Stimulated activated CD4-positive, alpha-beta T cell treated with anti-CD3 and anti-CD28 coated beads, TNF-alpha, amount 100 ng/mL, for 4 hours (primary cell): ENCODE measurements at places on chromosomes 2 and 18.

DNA sequence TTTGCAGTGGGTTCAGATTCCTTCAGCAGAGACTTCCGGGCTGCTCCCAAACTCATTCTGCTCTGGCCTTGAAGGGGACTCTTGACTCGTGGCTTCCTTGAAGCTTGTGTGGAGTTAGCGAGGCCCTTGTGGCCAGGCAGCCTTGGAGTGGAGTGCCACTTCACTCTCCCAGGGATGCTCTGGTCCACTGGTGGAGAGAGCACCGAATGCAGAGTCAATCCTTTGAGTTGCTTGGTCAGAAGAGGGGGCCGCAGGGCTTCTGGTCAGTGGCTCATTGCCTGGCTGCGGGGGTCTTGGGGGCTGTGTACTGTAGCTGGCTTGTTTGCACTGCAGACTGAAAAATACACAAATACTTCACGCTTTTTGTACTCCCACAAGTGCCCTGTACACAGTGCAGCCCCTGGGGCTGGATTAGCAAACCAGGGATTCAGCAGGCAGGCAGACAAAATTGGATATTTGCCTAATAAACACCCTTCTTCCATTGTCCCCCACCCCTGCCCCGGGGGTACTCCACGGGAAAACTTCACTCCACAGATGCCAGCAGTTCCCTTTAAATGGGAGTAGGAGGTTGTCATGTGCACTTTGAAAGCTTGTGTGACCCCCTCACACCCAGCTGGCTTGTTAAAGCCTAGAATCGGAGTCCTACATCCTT is 3.2 kb downstream of the GLI2 start:
- DNase-seq = no peak

DNA sequence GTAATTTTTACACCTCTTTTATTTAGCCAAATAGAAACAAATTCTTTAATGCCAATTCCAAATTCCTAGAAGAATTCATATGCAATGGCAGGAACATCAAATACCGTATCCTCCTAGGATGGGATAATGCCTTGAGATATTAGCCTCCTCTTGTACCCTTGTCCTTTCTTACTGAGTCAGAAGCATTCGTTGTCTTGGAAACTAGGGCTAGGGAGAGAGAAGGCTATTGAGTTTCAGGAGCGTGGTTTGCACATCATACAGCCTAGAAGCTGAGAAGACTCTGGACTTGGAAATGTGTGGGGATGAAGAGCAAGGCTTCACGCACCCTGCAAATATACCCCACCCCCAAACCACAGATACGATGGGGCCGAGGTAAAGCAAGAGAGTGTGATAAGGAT is 300.7 kb downstream of the SP3 start:
- no peak for DNase-seq

DNA sequence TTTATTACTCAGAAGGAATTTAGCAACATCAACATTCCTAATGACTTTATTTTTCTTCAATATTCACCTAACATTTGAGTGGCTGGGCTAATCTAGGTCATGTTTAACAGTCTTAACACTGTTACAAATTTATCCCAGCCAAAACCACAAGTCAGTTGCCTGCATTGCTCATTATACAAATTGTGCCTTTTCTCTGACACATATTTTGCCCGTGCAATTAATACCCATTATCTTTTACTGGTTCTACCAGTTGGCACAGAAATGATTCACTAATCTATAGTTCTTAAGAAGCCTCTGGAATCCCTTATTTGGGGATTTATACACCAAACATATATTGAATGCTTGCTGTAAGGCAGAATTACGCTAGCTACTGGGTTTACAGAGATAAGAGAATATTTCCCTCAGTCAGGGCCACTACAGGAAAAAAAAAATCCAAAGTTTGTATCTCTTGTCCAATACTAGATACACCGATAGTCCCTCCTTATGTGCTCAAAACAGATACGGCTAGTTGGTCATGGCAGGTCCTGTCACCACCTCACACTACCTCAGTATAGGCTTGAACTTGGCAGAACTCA is 46.3 kb downstream of the ZCCHC2 start:
- DNase-seq = no peak

DNA sequence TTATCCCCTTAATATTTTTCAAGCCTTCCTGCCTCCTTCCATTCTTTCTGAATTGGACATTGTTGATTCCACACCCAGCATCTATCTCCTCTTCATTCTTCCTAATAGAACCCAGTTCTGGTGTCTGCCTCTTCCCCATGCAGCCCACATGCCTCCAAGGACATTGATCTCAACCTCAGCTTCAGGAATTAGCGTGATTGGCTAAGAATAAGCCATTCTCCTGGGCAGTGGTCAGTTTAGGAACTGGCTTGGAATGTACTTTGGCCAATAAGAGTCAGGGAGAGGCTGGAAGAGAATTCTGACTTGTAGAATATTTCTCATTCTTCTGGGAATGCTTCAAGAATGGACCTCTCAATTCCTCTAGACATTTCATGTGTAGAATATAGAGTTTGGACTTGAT is 25.9 kb upstream of the GCC2 start:
- no peak for DNase-seq
